ENCODE measurements at places on chromosomes 6 and 20.

GRCh38 chr6:3052481-3053230 lies 15.6 kb upstream of the RIPK1 start:
- DNase-seq = no peak

- DNase-seq = no peak
These were observed 20.4 kb upstream of the UNC93A start for GRCh38 chr6:167270499-167271311.

GRCh38 chr20:24139846-24140245 lies 151.3 kb upstream of the GGTLC1 start:
- no peak for DNase-seq

GRCh38 chr20:9985773-9986172 lies 49.0 kb upstream of the ANKEF1 start:
- DNase-seq = no peak

GRCh38 chr6:22959571-22959970 lies 390.2 kb downstream of the HDGFL1 start:
- no peak for DNase-seq

- DNase-seq = no peak
These were observed 4.9 kb downstream of the VGLL2 start for GRCh38 chr6:117270055-117270842.

- DNase-seq = no peak
These were observed 177.3 kb downstream of the EPHA7 start for GRCh38 chr6:93242049-93242448.

GRCh38 chr20:51480507-51481270 lies 61.8 kb downstream of the NFATC2 start:
- DNase-seq = peak; percentile 31

DNA sequence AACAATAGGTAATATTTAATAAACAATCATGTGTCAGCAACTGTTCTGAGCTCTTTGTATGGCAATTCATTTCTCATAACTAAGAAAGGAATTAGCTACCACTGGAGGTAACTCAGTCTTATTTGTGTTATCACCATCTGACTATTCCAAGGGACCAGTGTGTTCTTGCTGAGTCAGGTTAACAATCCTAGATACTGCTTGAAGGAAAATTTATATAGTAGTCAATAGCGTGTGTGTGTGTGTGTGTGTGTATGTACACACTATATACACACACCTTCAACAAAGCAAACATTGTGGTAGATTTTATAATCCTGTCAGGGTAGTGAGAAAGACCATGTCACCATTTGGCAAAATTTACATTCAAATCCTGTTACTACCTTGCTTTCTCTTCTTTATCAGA lies 45.8 kb upstream of the SMIM8 start:
- no peak for DNase-seq

GRCh38 chr20:57999465-58000111 lies 228.9 kb downstream of the ANKRD60 start:
- DNase-seq = no peak

GRCh38 chr6:46246081-46246480 lies 75.3 kb upstream of the ENPP5 start:
- no peak for DNase-seq

- no peak for DNase-seq
These were observed 391.8 kb downstream of the SAMD5 start for GRCh38 chr6:147900247-147900830.

- no peak for DNase-seq
These were observed 126.9 kb downstream of the DHX35 start for GRCh38 chr20:39089029-39089428.

- no peak for DNase-seq
These were observed 135.7 kb downstream of the ALDH8A1 start for GRCh38 chr6:134814076-134814695.

- DNase-seq = no peak
These were observed 141.1 kb upstream of the RNF24 start for GRCh38 chr20:4156411-4156810.

DNA sequence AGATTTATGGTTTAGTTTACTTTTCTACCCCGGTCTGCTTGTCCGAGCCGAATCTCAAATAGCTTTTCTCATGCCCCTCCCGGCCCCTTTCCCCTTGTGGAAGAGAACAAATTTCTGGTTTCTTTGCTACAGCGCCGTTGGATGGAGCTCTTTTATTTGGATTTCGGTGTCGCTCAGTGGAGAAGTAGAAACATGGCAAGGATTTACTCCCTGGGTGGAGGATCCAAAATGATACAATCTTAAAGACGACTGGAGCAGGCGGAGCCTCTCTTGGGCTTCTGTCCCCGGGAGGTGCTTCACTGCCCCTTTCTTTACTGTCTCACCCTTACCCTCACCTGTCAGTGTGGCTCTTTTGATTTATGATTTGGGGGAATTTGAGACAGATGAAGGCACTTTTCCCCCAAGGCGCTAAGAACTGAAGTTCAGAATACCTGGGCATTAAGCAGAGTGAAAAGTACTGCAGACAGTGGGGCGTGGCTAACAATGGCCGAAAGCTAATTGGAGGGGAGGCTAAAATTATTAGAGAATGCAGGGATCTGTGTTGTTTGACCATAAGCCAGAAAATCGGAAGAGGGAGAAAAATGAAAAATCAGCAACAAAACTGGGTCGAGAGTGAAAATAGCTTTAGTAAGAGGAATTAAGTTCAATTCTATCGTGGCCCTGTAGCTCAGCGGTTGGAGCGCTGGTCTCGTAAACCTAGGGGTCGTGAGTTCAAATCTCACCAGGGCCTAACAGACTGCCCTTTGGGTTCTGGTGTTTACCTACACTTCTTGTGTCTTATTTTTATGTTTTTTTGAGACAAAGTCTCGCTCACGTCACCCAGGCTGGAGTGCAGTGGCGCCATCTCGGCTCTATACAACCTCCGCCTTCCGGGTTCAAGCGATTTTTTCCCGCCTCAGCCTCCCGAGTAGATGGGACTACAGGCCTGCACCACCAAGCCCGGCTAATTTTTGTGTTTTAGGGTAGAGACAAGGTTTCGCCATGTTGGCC lies 145.1 kb upstream of the ZNF184 start:
- no peak for DNase-seq

DNA sequence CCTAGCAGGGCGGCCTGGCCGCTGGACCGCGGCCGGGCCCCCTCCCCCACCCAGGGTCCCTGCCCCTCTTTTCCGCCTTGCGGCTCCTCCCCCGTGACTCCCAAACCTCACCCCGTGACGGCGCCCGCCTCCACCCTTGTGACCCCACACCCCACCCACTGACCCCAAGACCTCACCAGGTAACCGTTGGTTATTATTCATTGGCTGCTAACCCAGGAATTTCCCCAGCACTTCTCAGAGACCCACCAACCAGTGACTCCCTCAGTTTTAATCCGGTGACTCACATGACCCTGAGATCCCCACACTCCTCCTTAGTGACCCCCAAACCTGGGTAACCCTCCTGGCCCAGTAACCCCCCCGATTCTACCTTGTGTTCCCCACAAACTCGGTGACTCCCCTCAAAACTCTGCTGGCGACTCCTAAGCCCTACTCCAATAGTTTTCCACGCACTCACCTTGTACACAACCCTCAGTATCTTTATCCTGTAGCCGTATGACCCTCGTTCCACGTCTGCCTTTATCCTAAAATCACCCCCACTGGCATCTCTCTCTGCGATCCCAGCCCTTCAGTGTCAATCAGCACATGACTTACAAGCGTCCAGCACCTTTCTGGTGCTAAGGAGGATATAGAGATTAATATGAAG lies 534 bp downstream of the ZNF76 start:
- DNase-seq = peak; percentile 72

Measured in T follicular helper cell (primary cell).